Endodermal cell (in vitro differentiated cells): ENCODE measurements at places on chromosomes 16 and 17. TPM values are rescaled to one million over a fixed set of nuclear protein-coding genes. Genes with fewer than 3 reads are reported as not detected.

DNA sequence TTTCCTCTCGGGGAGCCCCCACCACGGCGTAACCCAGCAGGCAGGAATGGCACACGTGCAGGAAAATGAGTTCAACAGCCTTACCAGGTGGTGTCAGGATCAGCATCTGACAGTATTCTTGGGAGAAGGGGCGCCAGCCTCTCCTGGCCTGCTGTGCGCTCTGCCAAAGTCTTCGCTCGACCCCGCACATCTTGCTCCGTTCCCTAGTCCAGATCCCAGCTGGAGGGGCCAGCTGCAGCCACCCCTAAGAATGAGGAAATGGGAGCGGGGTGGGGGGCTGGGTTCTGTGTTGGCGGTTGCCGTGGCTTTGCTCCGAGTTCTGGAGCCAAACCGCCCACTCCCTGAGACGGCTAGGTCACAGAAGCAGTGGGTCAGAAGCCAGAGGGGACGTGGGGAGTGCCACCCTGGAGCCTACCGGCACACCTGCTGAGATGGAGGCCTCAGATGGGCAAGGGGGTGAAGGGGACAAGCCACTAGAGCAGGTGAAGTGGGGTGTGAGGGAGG, at the start of gene CHCT1:
CHCT1 (plus strand) TSS at position 328 of the 504 bp plus-strand sequence; CDS start at position 432, 104 bp downstream.
- peak within 1 kb of the TSS; percentile 81 for H3K4me3 ChIP-seq
- H3K27me3 ChIP-seq: peaks cover 5% of the 10 kb centered on the region
- no peaks in the 10 kb centered on the region for H3K4me1 ChIP-seq
- H3K36me3 ChIP-seq: no peaks in the 10 kb centered on the region
- DNase-seq: no peak

Gene SETD1A
- total RNA-seq: 24.8 and 25.0 TPM in 2 replicates

Gene RAI1
- 38.6 to 43.8 TPM (median 42.9 TPM) in 3 replicates for total RNA-seq

DNA sequence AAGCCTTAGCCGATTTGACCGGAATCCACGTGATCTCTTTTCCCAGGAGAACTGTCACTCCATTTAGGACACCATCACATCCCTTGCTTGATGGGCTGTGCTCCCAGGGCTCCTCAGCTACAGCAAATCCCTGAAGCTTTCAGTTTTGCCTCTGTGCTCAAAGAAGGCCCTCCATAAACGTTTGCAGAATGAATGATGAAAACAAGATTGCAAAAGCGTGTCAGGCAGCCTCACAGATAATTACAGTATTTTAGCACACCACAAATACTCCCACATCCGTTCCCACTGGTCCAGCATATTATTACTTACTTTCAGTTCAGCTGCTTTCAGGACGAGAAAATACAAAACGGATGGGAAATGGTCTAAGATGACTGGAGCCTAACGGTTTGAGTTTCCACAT, 84.6 kb downstream of the USP31 start:
- H3K36me3 ChIP-seq: peaks cover 29% of the 10 kb centered on the region
- no peak overlapping the region for H3K4me3 ChIP-seq
- H3K27ac ChIP-seq: no peak overlapping the region
- no peak for DNase-seq

GRCh38 chr17:42347198-42347597, 41.0 kb downstream of the STAT3 start:
- H3K27me3 ChIP-seq: peaks cover 8% of the 10 kb centered on the region
- H3K4me1 ChIP-seq: no peaks in the 10 kb centered on the region
- no peak for DNase-seq
- no peaks in the 10 kb centered on the region for H3K36me3 ChIP-seq
- H3K27ac ChIP-seq: no peak overlapping the region

DNA sequence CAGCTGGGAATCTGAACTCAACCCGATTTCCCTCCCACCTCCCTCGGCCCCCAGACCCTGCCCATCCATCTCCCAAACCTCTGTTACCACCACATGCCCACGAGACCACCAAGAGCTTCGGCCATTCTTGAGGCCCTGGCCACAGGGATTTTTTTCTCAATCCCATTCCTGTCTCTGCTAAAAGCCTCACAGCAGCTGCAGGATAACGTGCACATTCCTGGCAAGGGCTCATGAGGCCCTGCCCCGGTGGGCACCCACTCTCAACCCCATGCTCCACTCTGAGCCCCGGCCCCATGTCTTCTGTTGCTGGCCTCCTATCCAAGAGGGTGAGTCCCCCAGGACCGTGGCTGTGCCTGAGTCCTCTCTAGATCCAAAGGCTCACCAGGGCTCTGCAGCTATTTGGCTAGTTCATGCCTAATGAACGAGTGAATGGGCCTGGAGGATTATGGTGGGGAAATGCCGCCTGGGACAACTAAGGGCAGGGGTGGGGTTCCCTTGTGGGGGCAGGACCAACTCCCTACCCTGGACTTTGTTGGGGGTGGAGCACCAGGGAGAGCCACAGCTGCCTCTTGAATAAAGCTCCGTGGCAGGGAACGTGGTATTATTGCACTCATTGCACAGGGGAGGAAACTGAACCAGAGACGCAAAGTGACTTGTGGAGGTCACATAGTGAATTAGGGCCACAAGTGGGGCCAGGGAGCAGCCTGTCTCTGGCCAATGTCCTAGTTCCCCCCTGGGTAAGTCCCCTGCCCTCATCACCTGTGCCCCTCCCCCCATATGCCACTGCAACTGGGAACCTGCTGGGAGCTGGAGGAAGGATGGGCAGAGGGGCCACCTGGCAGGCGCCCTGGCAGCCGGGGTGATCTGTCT, 113.8 kb upstream of the SMURF2 start:
- H3K27me3 ChIP-seq: peaks cover 59% of the 10 kb centered on the region
- no peak overlapping the region for H3K27ac ChIP-seq
- no peaks in the 10 kb centered on the region for H3K36me3 ChIP-seq
- peaks cover 4% of the 10 kb centered on the region for H3K4me1 ChIP-seq

Gene VTN
- total RNA-seq: 2.5 and 2.8 TPM in 2 replicates

Gene CIAPIN1
- 53.3 to 98.5 TPM (median 87.1 TPM) in 3 replicates for total RNA-seq

DNA sequence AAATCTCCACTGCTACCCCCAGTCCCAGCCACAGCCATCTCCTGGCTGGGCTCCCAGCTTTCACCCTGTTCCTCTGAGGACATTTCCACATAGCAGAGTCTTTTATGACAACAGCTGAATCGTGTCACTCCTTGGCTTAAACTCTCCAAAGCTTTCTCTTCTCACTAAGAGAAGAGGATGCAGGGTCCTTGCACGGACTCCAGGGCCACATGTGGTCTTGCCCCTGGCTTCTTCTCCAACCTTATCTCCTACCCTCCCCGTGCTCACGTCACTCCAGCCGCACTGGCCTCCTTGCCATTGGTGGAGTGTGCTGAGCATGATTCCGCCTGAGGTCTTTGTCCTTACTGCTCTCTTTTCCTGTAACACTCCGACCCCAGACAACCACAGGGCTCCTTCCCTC, 39.9 kb upstream of the CCDC182 start:
- no peaks in the 10 kb centered on the region for H3K36me3 ChIP-seq
- peak; percentile 44 for DNase-seq
- peaks cover 2% of the 10 kb centered on the region for H3K4me1 ChIP-seq
- peaks cover 16% of the 10 kb centered on the region for H3K27me3 ChIP-seq

DNA sequence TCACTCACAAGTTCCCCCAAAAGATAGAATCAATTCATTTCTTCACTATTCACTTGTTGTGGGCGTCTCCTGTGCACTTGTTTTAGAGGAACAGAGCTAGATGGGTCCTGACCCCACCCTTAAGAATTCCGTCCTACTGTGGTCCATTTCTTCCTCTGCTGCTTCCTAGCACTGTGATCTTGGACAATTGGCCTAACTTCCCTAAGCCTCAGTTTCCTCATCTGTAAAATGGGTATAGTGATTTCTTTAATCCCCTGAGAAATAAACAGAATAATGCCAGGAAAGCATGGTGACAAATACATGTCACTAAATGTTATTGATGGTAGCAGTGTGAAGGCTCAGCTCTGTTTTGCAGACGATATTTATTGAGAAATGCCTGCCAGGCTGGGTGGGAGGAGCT, 9.9 kb downstream of the BMERB1 start:
- DNase-seq: no peak
- H3K27me3 ChIP-seq: no peaks in the 10 kb centered on the region
- no peaks in the 10 kb centered on the region for H3K36me3 ChIP-seq
- H3K4me1 ChIP-seq: no peaks in the 10 kb centered on the region
- no peak overlapping the region for H3K27ac ChIP-seq

DNA sequence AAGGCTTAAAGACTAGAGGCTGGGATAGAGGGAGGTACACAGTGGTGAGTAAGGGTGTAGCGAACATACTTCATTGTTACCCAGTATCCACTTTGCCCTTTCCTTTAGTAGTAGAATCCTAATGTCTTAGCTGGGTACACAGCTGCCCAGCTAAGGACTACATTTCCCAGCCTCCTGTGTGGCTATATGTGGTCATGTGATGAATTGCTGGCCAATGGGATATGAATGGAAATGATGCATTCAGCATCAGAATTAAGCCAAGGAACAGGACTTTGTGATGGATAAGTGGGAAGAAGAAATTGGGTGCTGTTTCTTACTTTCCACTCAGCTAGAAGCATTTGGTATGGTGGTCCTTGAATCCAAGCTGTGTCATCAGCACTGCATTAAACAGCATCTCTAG, 55.9 kb downstream of the FOXL1 start:
- H3K4me1 ChIP-seq: no peaks in the 10 kb centered on the region
- DNase-seq: no peak
- no peak overlapping the region for H3K4me3 ChIP-seq
- H3K36me3 ChIP-seq: no peaks in the 10 kb centered on the region

DNA sequence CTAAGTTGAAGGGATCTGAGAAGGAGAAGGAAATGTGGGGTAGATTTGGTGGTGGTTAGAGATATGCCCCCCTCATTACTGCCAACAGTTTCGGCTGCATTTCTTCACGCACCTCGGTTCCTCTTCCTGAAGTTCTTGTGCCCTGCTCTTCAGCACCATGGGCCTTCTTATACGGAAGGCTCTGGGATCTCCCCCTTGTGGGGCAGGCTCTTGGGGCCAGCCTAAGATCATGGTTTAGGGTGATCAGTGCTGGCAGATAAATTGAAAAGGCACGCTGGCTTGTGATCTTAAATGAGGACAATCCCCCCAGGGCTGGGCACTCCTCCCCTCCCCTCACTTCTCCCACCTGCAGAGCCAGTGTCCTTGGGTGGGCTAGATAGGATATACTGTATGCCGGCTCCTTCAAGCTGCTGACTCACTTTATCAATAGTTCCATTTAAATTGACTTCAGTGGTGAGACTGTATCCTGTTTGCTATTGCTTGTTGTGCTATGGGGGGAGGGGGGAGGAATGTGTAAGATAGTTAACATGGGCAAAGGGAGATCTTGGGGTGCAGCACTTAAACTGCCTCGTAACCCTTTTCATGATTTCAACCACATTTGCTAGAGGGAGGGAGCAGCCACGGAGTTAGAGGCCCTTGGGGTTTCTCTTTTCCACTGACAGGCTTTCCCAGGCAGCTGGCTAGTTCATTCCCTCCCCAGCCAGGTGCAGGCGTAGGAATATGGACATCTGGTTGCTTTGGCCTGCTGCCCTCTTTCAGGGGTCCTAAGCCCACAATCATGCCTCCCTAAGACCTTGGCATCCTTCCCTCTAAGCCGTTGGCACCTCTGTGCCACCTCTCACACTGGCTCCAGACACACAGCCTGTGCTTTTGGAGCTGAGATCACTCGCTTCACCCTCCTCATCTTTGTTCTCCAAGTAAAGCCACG, 28.3 kb downstream of the STH start:
- H3K4me1 ChIP-seq: peaks cover 7% of the 10 kb centered on the region
- H3K4me3 ChIP-seq: no peak overlapping the region
- H3K27ac ChIP-seq: peak overlapping the region; percentile 42
- peaks cover 59% of the 10 kb centered on the region for H3K36me3 ChIP-seq
- H3K27me3 ChIP-seq: no peaks in the 10 kb centered on the region

Gene ABAT
- 9.3 and 13.6 TPM in 2 replicates for total RNA-seq

Gene FOXF1
- total RNA-seq: not detected in 2 replicates

Gene KCNJ18
- total RNA-seq: not detected in 2 replicates

Gene TBX6
- 2.4 and 3.0 TPM in 2 replicates for total RNA-seq

DNA sequence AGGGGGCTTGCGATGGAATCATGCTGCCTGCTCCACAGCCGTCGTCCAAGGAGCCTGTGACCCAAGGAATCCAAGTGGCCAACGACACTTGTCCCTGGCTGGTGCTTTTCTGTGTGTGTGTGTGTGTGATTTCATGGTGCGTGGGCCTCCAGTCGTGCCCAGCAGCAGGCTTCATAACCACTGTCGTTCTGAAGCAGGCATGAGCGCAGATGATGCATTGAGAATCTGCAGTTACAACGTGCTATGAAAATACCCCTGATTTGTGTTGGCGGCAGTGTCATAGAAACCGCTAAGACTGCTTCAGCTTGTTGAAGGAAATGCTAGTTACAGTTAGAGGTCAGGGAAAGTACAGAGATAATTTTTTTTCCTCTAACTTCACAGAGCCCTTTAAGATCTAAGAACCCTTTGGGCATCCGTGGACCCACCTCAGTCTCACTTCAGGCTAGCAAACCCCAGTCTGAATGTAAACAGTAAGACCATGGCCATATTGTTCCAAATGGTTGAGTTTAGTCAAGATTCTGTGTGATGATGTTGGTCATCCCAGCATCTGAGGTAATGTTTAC, 15.6 kb downstream of the C16orf90 start:
- peaks cover 45% of the 10 kb centered on the region for H3K36me3 ChIP-seq
- no peaks in the 10 kb centered on the region for H3K27me3 ChIP-seq
- no peak overlapping the region for H3K4me3 ChIP-seq
- peaks cover 3% of the 10 kb centered on the region for H3K4me1 ChIP-seq

Gene C17orf50
- total RNA-seq: not detected in 3 replicates

DNA sequence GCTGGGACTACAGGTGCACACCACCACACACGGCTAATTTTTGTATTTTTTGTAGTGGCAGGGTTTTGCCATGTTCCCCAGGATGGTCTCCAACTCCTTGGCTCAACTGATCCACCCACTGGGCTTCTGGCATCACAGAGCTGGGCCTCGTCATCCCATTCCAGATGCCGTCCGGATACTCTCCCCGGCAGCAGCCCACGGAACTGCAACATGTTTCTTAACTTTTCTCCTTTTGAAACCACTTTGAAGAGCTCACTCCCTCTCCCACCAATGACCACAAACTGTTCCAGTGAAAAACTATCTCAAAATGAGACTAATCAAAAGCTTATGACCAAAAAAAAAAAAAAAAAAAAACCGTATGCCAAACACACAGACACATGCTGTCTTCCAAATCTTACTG, 17.6 kb downstream of the PEMT start:
- H3K27ac ChIP-seq: no peak overlapping the region
- H3K4me1 ChIP-seq: no peaks in the 10 kb centered on the region
- no peak overlapping the region for H3K4me3 ChIP-seq
- H3K27me3 ChIP-seq: no peaks in the 10 kb centered on the region
